ENCODE measurements at places on chromosomes 12 and 14. TPM values are rescaled to one million over a fixed set of nuclear protein-coding genes. Genes with fewer than 3 reads are reported as not detected.

The MYF5 gene
- not detected for total RNA-seq

The GLT1D1 gene
- 1.1 TPM for total RNA-seq

The SRRM4 gene
- total RNA-seq: 0.59 TPM

The CEBPE gene
- not detected for total RNA-seq

The AQP2 gene
- total RNA-seq: not detected

The MANSC4 gene
- total RNA-seq: not detected

The DPY19L2 gene
- total RNA-seq: 67.7 TPM

The CLEC6A gene
- total RNA-seq: not detected

The SLC6A12 gene
- 2.7 TPM for total RNA-seq

The GLIPR1 gene
- 7.8 TPM for total RNA-seq

The NKX2-8 gene
- not detected for total RNA-seq

The OAS2 gene
- 6.4 TPM for total RNA-seq

The C12orf54 gene
- not detected for total RNA-seq

The GALNT6 gene
- total RNA-seq: 0.65 TPM

The KLHDC2 gene
- 77.2 TPM for total RNA-seq

The MNAT1 gene
- 29.9 TPM for total RNA-seq

All from cardiac septum (tissue), 1 donor.